ENCODE measurements at places on chromosomes 2 and 18.
A peak's percentile ranks its signal among the peaks of the same experiment; 100 is the strongest.

DNA sequence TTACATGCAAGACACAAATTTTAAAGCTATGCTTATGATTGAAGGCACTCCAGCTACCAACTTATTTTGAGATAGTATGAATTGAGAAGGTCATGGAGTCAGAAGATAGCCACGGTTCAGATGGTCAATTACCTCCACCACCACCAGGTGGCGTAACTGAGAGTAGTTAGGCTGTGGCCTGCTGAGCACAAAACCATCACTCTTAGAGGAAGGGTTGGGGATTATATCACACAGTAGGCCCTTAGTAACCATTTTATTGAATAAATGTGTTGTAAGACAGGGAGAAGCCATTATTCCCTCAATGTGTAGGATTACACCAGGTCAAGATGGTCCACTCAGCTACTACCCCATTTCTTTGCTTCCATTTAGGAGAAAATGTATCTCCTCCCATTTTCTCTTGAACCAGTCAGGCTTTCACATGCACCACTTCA, 18.8 kb downstream of the KLHL41 start:
- peak; percentile 49 for DNase-seq

DNA sequence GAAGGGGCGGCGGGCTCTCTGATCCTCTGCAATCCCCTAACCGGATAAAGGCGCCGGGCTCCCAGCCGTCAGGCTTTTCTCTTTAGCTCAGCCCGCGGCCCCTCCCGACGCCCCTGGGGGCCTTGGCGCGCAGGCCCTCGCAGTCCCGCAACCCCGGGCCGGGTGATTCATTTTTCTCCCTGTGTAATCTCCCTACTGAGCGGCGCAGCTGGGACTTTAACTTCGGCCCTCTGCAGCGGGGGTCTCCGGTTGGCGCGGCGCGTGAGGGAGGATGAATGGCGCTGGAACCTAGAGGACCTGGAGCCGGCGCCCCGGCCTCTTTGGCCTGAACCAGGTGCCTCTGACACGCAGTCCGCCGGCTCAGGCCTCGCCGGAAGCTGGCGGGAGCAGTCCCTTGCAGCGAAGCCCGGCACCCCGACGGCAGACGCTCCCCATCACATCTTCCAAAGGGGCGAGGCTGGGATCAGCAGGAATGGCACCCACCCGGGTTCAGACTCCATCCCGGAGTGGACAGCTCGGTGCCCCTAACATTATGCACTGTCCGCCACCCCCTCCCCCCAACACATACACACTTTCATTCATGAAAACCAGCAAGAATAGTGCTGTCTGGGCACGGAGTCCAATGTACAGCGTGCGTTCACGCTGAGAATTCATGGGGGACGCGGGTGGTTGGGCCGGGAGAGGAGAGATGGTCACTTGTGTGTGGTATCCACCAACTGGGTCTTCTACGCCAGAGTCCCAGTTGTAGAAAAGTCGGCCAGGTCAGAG, 1.2 kb downstream of the CNGA3 start:
- no peak for DNase-seq

GRCh38 chr2:1618191-1618961, 125.9 kb downstream of the PXDN start:
- no peak for DNase-seq

DNA sequence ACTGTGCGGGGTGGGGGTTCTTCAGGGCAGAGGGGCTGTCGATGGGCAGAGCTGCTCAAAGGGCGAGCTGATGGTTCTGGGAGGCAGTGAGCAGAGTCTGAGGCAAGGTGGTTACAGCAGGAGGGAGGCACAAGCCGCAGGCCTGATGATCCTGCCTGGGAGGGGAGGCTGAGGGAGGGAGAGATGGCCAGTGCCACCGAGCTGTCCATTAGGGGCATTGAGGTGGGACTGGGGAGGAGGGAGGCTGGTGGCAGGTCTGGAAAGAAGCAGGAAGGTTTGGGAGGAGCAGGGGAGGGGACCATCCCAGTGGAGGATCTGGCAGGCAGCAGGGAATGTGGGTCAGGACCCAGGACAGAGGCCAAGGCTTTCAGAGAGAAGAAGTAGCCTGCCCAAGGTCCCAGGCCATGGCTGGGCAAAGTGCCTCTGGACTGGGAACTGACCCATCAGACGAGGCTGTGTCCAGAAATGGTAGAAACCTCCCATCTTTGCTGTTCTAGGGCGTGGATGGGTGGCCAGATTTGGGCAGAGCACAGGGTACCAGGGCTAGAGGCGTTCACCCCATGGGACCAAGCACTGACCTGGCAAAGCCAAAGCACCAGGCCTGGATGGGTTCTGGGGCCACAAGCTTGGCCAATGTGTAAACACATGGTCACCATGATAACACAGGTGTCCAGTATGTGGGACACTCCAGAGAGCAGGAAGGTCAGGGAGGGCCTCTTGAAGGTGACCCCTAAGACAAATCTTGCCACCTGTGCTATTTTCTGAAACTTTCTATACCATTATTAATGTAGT, 55.5 kb downstream of the INHBB start:
- no peak for DNase-seq

DNA sequence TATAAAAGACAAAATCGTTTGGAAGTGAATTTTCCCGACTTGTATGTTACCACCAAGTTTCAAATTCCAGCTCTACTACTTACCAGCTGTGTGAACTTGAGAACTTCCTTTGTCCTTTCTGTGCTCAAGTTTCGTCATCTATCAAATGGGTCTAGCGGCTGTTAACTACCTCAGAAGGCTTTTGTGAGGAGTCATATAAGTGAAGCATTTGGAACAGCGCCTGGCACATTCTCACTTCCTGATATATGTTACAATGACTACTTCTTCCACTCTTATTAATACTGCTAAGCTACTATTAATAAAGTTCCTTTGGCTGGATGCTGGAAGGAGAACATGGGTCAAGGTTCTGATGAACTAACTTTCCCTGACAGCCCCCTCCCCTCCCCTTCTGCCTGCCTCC, 104.5 kb downstream of the MEIS1 start:
- DNase-seq, result no peak

DNA sequence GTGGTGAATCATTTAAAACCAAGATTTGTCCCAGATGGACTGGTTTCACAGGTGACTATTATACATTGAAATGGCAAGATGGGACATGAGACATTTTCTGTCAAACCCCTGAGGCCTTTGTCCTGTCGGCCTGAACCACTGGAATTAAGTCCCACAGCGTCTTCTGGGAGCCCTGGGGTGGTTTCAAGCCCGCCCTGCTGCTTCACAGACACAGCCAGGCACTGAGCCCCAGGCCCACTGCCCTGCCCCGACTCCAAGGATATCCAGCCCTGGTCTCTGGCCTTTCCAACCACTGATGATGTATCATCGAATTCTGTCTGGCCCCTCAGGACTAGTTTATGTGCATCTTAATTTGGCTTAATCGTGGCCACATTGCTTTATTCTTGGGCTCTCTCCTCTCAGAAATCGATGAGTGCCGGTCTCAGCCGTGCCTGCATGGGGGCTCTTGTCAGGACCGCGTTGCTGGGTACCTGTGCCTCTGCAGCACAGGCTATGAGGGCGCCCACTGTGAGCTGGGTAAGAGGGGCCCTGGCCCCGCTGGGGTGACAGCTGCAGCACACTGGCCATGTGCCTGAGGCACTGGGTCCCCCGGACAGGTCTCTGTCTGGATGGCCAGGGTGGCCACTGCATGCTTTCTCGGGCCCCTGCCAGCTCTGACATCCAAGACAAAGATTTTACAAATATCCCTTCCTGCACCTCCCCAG, 39.5 kb downstream of the MTERF4 start:
- DNase-seq, result no peak

GRCh38 chr2:107932488-107932887, 53.8 kb upstream of the SLC5A7 start:
- DNase-seq, result no peak

DNA sequence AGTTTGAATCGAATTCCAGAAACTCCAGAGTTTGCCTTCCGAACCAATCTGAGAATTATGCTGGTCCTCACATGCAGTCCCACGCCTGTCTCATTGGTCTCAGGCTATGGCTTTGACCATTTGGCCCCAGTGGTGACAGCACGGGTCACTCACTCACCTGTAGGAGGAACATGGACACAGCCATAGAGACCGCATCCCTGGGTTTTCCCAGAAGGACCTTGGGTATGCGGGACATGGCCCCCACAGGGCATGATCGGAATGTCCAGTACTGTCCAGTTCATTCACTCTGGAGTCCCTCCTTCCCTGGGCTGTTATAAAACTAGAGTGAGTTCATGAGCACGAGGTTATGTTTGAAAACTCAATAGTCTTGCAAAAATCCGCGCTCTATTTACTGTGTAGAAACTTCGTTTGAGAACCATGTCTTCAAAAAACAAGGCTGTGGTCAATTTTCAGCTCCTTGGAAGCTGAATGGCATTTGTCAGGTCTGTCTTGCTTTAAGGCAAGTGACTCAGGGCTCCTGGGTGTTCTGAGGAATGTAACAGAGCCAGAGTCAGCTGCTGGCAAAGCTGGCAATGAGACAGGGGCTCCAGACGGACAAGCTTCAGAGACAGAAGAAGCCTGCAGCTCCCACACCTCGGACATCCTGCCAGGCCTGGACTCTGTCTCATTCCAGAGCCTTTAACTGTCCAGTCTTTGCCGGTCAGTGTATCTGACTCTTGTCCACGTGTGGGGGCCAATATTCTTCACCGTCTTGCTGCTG, 86.7 kb upstream of the TMEM18 start:
- no peak for DNase-seq

DNA sequence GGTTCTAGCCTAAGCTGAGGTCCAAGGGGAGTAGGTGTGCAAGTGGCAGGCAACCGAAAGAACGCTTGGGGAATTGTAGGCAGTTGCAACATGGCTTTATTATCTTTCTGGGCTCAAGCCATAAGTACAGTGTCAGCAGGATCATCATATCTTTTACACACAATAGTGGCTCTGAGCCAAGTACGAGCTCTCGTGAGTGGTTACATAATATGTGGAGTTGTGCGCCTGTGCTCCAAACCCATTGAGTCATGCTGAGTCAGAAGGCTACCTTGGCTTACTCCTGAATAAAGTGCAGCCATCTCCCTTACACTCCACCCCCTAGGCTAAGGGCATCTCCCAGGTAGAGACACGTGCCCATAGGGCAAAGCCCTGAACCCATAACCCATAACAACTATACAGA, 233.9 kb downstream of the SATB2 start:
- no peak for DNase-seq

DNA sequence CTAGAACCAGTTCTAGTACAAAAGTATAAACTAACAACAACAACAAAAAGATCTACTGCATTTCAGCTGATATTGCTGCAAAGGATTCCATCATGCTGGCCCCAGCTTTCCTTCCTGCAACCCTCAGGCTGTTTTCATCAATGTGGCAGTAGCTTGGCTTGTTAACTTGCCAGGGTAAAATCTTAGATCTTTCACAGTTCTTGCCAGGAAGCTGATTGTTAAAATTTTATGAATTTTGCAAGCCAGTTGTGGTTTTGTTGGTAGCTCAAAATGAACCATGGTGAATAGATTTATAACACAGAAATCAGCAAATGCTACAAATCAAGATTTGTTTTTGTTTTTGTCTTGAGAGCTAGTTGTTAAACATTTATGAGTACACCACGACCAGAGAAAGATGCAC, 19.3 kb downstream of the CCDC178 start:
- no peak for DNase-seq

DNA sequence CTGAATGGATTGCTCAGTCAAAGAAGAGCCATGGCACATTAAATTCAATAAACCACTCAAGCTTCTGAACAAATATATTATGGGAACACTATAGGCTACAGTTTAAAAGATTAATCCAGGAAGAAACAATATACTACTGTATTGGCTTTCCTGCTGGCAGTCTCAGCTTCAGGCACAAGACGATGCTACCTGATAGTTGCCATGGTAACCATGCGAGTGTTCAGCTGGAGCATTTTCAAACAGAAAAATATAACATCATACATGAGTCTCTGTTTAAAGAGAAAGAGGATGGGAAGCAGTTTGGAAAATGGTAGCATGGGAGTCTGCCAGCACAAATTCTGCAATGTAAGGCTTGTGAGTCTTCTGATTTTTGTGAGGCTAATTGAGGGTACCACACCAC, 65.9 kb upstream of the CPO start:
- DNase-seq, result no peak

- DNase-seq, result no peak
Measured at GRCh38 chr2:224850081-224850480, 133.9 kb upstream of the CCDC195 start.
